ENCODE measurements at places on chromosomes 5 and 9. TPM values are rescaled to one million over a fixed set of nuclear protein-coding genes. Genes with fewer than 3 reads are reported as not detected.
A peak's percentile ranks its signal among the peaks of the same experiment; 100 is the strongest.

DNA sequence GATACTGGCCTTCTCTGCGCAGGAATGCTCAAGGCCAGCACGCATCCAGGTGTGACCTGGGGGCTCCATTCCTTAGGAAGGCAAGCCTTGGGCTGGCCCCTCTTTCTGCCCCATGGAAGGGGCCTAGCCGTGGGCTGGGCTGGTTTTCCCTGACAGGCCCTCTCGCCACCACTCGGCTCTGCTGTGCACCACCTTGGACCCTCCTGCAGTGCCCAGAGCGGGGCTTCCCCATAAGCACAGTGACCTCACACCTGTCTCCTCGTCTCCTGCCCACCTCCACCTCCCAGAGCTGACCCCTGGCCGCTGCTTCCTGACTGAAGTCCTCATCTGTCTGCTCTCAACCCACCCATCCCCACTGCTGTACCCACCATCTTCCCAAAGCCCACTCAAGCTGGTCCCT, 21.1 kb downstream of the UNC5A start:
- DNase-seq, result no peak

DNA sequence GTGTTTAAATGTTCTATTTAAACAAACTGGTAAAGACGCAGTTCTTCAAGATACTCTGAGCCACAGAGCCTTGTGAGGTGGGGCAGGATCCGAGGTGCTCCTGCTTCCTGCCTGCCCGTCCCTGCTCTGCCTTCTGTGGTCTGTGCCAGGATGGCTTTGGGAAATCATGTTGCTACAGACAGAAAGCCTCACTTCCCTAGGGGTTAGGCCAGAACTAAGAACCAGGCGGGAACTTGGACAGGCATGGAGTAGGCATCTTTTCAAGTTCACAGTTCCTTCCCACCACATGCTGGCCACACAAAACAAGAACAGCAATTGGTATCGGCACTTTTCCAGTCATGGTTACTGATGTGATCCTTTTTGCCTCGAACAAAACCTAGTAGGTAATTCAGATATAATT, 67.7 kb upstream of the SPOCK1 start:
- DNase-seq, result no peak

- no peak for DNase-seq
Measured at GRCh38 chr5:66633754-66634153, 37.6 kb downstream of the MAST4 start.

- DNase-seq, result no peak
Measured at GRCh38 chr9:129351058-129351641, 173.1 kb upstream of the IER5L start.

DNA sequence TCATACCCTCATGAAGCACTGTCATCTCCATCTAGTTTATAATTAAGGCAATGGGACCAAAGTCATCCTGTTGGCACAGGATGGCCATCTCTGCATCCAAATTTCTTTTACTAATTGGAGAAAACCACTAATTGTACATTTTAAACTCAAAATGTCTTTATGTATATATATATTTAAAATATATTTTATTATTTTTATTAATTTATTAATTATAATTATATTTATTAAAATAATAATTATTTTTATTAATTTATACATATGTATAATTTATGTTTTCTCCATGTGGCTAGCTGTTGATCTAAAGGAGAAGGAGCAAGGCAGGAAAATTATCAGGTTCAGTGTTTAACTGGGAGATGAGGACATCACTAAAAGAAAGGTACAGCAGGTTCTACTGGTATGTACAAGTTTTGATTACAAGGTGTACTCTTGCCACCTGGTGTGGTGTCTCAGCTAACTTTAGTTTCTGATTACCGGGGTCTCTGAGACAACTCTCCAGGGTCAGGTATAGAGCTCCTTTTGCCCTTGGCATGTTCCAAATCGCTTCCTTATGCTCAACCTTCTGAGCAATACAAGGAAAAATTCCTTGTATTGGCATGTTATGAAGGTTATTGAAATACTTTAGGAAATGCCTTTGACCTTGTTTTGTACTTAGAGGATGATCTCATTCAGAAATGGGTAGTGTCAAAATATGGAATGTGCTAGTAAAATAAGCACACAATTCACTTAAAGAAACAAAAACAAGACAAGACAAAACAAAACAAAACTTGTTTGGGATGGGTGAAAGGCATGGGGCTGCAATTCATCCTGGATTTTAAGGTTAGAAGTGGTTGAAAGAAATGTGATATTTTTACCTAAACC, 79.6 kb downstream of the GHR start:
- DNase-seq, result peak; percentile 30

DNA sequence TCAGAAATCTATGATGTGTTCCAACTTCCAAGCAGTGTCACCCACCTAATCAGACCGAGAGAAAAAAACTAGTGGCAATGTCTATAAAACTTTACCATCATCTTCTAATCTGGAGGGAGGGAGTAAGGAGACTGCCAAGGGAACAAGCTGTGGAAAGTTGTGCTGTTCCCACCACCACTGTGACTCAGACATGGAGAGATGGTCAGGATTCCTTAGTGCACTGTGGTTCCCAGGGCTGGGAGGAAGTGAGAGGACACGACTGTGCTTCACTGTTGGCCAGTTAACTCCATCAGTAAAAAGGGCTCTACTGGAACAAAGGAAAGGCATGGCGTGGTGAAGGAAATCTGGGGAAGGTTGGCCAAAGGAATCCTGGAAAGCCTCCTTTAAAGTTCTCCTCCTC, 18.8 kb downstream of the TICAM2 start:
- peak; percentile 52 for DNase-seq

DNA sequence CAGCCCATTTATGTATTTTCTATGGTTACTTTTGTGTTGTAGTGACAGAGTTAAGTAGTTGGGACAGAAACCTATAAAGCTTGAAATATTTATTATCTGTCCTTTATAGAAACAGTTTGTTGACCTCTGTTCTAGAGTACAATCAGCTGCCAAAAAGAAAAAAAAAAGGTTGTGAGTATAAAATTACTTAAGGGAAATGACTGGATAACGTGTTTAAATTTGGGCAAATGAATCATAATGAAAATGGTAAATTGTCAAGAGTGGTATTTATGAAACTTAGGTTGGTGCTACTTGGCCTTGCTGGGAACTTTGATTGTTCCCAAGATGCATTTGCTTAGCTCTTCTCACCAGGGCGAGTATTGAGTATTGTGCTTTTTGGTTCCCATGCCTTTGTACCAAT, 70.2 kb upstream of the IL6ST start:
- DNase-seq, result peak; percentile 45

GRCh38 chr9:18905028-18905882, 127.8 kb downstream of the SAXO1 start:
- peak; percentile 53 for DNase-seq

DNA sequence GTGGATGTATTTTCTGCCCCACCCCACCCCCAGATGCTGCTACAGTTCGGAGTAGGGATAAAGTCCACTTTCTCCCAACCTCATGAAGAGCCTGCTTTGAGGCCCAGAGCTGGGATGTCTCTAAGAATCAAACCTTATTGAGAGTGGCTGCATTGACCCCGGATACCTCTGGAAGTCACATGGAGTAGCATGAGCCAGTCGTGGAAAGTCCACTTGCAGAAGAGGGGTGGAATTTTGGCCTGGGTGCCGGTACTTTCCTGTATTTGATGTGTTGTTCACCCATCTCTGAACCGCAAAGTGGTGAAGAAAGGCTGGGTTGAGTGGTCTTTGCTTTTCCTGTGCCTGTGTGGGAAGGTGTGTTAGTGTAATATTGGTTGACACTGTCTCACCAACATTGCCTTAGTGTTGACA, 3.7 kb downstream of the OTULIN start:
- no peak for DNase-seq

GRCh38 chr9:91101611-91102168, 260.0 kb downstream of the AUH start:
- DNase-seq, result no peak

- no peak for DNase-seq
Measured at GRCh38 chr5:149422366-149423048, 43.4 kb upstream of the IL17B start.

- peak; percentile 9 for DNase-seq
Measured at GRCh38 chr9:27227192-27227591, 69.8 kb downstream of the EQTN start.

- no peak for DNase-seq
Measured at GRCh38 chr9:21481470-21482056, 550 bp downstream of the IFNE start.

GRCh38 chr5:58770136-58770535, 187.3 kb downstream of the RAB3C start:
- no peak for DNase-seq

DNA sequence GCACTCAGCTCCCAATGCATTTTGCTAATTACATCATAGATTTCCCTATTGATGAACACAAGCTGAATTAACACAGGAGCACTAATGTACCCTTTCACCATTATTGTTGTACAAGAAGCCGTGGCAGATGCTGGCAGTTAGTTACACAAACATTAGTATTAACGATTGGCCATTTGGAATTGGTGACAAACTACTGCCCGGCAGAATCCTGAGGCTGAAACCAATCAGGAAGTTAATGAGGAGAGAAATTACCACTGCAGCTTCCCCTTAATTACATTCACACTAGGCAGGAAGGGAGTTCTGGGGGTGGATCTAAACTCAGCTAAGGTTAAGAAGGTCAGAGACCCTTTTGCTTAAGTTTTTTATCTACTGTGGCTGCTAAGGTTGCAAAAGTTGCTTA, 9.6 kb upstream of the DMRT3 start:
- no peak for DNase-seq

DNA sequence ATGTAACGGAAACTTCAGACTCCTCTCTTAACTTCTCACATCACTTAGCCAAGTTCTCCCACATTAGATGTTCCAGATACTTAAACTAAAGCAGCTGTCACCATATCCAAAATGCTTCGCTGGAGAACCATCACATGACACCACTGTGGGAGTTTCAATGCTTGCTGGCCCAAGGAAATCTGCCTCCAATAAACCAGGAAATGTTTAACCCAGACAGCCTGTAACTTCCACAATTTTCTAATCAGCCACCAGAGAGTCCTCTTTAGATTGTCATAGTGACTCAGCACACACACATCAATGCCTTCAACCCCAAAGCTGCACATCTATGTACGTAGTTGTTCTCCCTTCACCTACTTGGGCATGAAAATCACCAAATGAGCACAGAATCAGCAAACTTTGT, 118.7 kb downstream of the LPAR1 start:
- peak; percentile 87 for DNase-seq

GRCh38 chr9:3650994-3651622, 125.3 kb upstream of the RFX3 start:
- no peak for DNase-seq

DNA sequence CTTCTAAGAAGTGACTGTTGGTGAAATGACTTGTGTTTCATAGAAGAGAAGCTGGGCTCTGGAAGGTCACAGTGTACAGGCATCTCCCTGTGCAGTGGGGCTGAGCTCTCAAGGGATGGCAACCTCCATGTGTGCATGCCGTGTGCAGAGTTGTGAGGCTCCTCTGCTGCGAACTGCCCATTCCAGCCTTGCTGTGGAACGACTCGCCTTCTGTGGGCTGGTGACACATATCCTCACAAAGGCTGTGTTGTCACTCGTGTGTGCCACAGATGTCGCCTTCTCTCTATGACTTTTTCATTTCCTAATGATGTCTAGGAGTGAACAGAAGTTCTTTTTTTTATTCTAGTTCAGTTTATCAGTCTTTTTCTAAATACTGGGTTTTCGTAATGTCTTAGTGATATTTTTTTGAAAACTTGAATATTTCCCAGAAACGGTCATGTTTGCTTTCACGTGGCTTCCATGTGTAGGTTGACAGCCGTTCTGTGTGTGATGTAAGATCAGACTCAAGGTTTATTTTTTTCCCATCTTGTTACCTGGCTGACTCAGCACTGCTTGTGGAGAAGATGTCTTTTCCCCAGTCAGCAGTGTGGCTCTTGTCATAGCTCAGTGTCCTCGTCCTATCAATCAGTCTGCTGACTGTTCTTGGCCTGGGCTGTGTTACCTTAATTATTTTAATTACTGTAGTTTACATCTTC, 57.3 kb upstream of the CACNA1B start:
- no peak for DNase-seq

- DNase-seq, result no peak
Measured at GRCh38 chr9:14981291-14981950, 71.2 kb upstream of the FREM1 start.

DNA sequence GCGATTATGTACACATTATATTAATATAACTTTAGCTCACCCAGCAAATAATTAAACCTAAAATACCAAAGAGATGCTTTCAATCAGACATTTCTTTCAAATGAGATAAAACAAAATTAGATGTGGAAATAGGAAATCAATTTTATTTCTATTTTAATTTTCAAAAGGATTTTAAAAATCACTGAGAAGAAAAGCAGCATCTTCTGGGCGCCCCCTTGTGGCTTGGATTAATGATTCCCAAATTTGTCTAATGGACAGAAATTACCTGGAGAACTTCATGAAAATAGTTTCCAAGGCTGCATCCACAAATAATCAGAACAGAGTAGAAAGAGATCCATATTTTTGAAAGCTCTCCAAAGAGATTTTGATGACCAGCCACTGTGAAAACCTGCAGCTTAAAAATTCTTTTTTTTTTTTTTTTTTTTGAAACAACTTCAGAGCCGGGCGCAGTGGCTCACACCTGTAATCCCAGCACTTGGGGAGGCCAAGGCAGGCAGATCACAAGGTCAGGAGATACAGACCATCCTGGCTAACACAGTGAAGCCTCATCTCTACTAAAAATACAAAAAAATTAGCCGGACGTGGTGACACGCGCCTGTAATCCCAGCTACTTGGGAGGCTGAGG, 50.9 kb upstream of the CEMIP2 start:
- peak; percentile 51 for DNase-seq

GRCh38 chr9:2229109-2229721, 214.1 kb downstream of the SMARCA2 start:
- peak; percentile 24 for DNase-seq

DNA sequence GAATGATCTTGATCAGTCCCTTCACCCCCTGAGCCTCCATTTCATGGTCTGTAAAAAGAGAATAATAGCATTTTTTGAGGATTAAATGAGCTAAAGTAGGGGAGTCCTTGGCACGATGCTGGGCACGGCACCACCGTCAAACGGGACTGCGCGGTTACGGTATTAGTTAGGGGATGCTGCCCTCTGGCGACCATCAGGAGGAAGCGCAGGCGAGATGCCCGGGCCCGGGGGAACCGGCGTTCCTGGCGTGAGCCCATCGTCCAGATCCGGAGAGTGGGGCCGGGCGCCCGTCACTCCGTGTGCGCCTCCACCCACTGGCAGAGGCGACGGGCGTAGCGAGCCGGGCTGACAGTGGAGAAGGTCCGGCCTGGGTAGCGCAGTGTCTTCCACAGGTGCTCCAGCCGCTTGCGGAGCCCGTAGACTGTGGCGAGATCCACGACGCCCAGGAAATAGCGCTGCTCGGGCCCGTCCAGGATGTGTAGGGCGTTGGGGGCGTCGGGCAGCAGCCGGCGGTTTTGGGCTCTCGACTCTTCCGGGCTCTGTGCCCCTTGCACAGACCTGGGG, 4.8 kb upstream of the ST6GALNAC4 start:
- DNase-seq, result peak; percentile 62

GRCh38 chr9:88954066-88954465, 37.2 kb upstream of the S1PR3 start:
- no peak for DNase-seq

- DNase-seq, result no peak
Measured at GRCh38 chr5:62707563-62707962, 128.9 kb downstream of the LRRC70 start.

Gene SPINK13
- total RNA-seq, result not detected

Gene DRD1
- not detected for total RNA-seq

Gene EDIL3
- total RNA-seq, result 13.8 TPM

Gene PCDHA1
- not detected for total RNA-seq

Gene CEL
- 0.47 TPM for total RNA-seq

Gene EGFL7
- total RNA-seq, result 23.1 TPM

Gene STPG3
- not detected for total RNA-seq

Gene PCDHGA1
- 0.06 TPM for total RNA-seq

Measured in PC-3 (cell line).